ENCODE measurements at places on chromosomes 4 and X.

GRCh38 chrX:118594697-118595420 is 99.2 kb downstream of the DOCK11 start:
- no peak for DNase-seq

DNA sequence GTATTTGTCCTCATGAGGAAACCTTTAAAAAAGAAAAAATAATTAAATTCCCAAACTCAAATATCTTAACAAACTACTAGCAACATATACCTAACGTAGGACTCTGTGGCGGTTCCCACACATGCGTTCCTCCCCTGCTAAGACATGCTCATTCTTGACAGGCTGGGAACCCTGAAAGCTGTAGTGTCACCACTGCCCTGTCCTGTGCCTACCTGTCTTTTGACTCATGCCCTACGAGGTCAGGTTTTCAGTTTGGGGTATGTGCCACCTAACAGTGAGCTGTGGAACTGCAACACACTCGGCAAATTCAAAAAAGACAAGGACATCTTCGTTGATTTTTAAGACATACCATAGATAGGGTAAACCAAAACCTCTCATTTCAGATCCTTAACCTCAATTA is 17.8 kb downstream of the IDS start:
- no peak for DNase-seq

DNA sequence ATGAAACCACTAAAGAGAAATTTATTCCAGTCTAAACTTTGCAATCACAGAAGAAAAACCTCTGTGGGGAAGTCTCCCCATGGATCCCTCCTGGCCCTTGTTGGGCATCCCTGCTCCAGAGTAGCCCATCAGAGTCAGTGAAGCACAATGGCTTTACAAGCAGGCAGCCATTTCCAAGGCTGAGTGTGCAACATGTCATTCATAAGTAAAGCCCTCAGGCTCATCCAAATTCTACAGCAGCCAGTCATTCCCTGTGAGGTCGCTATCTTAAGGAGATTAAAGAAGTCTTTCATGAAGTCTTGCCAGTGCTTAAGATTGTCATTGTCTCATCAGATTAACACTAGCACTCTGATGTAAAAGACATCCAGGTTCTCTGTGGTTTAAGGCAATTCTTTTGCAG is 17.0 kb upstream of the MAPK10 start:
- no peak for DNase-seq

- no peak for DNase-seq
Measured at GRCh38 chr4:132384709-132385108, 764.4 kb upstream of the PCDH10 start.

DNA sequence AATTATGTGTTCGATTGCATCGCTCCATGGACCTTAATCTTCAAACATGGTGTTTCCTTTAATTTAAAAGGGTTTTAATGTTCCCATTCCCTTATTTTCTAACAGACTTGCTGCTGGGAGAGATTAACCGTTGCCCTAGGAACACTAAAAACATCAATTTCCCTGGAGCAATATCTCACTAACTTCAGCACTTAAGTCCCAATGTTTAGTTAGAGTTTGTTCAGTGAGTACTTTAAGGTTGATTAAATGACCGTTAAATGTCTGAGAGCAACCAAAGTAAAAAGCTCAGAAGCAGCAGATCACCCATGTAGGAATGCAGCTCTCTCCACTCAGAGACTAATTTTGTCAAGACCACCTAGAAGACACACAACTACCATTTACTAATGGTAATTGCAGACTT is 111.2 kb upstream of the PDE5A start:
- no peak for DNase-seq

- DNase-seq: no peak
Measured at GRCh38 chr4:62434921-62435320, 1234.8 kb downstream of the ADGRL3 start.

DNA sequence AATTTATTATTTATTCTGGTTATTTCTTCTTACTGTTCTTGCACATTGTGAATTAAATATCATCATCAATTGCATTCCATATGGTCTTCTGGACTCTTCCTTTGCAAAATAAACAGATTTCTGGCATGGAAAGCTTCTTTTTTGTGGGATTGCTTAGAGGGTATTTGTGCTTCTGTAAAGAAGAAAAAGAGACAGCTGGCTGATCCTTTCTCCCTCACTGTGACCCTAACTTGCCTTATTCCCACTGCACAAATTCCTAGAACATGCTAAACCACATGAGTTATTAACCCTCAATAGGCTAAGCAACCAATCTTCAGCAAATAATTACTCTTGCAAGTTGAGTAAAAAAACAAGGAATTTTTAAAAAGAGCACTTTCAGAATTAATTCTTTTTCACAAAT is 23.8 kb upstream of the LRCH2 start:
- DNase-seq: no peak

GRCh38 chr4:15151033-15151432 is 148.8 kb downstream of the CPEB2 start:
- no peak for DNase-seq

GRCh38 chr4:31307029-31307428 is 586.9 kb downstream of the PCDH7 start:
- no peak for DNase-seq

DNA sequence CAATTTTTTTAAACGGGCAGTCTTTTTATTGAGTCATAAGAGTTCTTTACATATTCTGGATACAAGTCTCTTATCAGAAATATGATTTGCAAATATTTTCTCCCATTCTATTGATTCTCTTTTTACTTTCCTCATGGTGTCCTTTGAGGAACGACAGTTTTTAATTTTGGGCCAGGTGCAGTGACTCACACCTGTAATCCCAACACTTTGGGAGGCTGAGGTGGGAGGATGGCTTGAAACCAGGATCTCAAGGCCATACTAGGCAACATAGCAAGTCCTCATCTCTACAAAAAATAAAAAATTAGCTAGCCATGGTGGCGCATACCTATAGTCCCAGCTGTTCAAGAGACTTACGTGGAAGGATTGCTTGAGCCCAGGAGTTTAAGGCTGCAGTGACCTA is 66.1 kb upstream of the RGN start:
- DNase-seq: no peak

GRCh38 chrX:87873347-87873941 is 355.8 kb downstream of the KLHL4 start:
- no peak for DNase-seq

DNA sequence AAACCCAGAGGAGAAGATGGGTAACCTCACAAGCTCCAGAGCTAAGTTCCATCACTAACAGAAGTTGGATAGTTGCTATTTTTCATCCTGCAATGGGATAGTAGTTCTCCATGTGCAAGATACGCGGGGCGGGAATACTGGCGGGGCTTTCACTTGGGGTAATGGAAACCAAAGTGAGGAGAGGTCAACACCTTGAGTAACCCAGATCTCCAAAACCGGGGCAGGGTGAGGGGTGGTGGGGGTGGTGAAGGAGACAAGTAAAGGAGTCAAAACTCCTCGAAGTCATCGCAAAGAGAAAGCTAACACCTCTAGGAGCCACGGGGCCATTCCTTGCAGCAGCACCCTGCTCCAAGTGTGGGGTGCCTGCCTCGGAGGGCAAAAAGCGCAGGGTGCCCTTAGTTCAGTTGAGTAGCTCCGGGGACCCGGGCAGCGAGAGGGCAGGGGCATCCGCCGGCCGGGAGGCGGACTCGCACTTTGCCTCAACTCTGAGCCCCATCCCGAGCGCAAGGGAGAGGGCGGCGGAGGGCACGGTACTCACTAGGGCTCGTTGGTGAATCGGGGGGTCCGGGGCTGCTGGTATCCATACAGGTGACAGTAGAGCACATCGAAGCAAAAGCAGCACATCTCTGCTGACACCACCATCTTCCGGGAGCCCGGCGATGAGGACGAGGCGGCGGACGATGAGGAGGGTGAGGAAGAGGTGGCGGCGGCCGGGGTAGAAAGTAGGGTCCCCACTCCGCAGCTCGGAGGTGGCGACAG is 645 bp downstream of the AMMECR1 start:
- peak; percentile 8 for DNase-seq

- no peak for DNase-seq
Measured at GRCh38 chrX:151973851-151974335, 583 bp downstream of the GABRE start.

DNA sequence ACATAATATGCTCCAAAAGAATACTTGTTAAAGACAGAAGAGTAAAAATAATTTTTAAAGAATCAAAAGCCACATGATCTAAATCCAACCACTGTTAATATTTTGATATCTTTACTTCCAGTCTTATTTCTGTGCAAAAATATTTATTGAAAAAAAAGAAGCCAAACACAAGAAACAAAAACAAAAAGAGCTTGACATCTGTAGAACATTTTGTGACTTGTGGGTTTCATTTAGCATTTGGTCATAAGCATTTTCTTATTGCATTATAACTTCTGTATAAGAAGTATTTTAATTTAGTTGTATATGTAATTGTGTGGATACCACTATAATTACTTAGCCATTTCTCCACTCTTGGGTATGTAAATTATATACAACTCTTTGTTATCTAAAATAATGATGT is 63.1 kb downstream of the DIPK2B start:
- DNase-seq: no peak

GRCh38 chr4:79996851-79997250 is 76.2 kb downstream of the ANTXR2 start:
- no peak for DNase-seq

DNA sequence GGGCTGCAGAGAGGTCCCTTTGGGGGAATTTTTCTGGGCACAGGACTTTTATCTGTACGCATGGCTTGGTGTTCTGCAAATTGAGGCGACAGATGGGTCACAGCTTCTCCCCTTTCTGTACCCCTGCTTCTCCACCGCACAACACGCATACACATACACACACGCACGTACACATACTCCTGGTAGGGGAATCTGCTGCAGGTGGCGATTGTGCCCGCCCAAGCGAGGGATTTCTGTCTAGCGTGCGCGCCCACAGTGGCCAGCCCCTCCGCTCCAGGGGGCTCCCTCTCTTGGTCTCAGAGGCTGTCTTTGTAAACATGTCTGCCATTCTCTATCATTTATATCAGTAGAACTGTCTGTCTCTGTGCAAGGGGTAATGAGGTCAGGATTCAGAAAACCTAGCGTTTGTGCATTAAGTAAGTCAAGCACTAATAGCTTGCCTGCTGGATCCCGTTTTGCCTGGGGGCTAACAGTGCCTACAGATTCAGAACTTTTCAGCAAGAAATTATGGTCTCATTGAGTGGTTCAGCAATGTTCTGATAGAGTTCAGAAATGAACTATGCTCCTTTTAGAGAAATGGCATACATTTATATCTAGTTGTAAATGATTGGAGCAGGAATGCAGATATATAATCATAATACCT is 2.2 kb downstream of the GRID2 start:
- DNase-seq: no peak

DNA sequence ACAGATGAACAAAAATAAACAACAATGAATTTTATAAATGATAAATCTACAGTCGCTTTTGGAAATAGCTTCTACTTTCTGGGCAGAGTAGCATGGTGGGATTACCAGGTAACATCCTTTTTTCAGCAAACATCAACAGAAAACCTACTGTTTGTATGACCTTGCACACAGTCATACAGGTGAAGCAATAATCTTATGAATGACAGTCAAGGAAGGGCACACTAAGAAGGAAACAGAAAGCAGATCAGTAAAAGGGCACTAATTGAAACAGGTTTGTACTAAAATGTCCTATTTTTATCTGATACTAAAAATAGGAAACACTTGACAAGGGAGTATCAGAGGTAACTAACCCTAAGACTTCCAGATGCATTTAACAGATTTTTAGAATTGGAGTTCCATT is 108.9 kb downstream of the DLG3 start:
- no peak for DNase-seq

GRCh38 chr4:182716192-182716591 is 201.0 kb downstream of the DCTD start:
- no peak for DNase-seq

DNA sequence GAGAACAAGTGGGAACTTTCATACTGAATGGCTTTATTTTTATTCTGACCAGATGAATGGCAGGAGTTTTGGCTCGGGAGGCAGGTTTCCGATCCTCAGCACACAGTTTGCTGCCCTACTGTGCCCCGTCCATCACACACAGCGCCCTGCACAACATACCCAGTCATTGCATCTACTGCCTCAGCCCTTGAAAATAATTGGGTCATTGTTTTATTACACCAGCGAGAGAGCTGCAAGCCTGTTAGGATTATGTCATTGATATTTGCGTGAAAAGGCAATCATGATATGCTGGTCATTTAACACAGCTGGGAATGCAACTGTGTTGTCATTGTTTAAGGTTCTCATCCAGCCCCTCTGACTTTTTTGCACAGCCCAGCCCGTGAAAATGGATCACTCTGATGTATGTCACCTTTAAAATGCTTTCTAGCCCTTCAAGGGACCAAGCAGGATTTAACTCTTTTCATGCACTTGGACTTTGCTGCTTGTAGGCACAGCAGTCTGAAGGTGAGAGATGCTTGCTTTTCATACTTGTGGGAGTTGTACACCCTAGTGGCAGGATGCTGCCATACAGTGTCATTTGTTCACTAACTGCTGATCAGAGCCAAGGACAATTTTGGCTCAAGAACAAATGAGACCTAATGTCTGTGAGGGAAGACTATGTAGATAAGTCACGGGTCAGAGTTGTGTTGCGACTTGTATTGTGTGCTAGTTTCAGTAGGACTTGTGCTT is 62.3 kb downstream of the RTL9 start:
- DNase-seq: no peak

GRCh38 chrX:9019151-9019550 is 14.8 kb downstream of the FAM9B start:
- no peak for DNase-seq

- DNase-seq: no peak
Measured at GRCh38 chr4:52665592-52665991, 6.5 kb upstream of the USP46 start.

DNA sequence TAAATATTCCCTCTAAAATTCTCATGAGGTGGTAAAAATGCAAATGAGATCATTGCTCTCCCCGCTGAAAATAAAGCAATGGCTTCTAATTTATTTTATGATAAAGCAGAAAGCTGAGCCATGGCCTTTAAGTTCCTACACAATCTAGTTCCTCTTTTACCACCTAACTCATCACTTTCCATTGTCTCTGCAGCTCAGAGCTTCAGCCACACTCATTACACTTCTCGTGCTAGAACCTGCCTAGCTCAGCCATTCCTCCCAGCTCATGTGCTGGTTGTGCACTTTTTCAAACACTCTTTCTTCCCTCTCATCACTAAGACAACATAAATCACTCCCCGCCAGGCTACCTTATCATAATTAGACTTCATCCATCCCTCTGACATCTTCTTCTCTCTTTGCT is 1112.1 kb upstream of the PRKX start:
- no peak for DNase-seq

Measured in stimulated activated CD4-positive, alpha-beta T cell treated with anti-CD3 and anti-CD28 coated beads, Interleukin-1b, Interleukin-23, amount 100 ng/mL, for 1 hour (primary cell).